ENCODE measurements at places on chromosomes 5 and 9.

GRCh38 chr9:123676869-123677268, 253.1 kb downstream of the DENND1A start:
- no peak for DNase-seq

GRCh38 chr5:16464664-16465543, 696 bp downstream of the ZNF622 start:
- peak; percentile 9 for DNase-seq

DNA sequence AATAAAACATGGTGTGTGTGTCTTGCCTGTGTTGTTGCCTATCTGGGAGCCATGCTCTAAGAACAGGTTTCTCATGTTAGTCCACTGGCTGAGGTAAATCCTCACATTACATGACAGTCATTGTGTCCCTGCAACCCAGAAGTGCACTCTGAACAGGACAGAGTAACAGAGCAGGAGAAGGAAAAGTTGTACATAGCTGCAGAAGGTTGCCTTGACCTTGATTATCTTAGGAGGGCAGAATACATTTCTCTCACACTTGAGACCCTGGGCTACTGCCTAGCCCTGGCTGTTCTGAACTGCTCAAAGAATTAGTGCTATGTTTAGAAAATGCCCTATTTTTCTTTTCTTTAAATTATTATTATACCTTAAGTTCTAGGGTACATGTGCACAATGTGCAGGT, 16.9 kb downstream of the ZNF189 start:
- DNase-seq = no peak

- DNase-seq = no peak
Observed at GRCh38 chr5:10364186-10364689, 10.7 kb downstream of the MARCHF6 start.

DNA sequence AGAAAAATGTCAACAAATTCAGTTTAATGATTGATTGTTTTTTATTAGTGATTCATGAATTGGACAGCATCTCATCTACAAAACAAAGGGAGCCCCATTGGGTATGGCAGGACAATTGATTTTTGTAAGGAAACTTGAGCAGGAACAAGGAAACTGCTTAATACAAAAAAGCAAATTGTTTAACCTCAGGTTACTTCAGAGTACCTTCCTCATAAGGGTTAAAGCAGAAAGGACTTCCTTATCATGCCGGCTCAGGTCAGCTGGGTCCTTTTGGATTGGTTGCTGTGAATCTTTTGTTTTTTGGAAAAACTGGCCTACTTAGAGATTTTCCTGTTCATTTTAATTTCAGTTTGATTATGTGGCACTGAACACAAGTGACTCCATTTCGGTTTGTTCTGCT, 211.8 kb downstream of the ARRDC3 start:
- DNase-seq = no peak

DNA sequence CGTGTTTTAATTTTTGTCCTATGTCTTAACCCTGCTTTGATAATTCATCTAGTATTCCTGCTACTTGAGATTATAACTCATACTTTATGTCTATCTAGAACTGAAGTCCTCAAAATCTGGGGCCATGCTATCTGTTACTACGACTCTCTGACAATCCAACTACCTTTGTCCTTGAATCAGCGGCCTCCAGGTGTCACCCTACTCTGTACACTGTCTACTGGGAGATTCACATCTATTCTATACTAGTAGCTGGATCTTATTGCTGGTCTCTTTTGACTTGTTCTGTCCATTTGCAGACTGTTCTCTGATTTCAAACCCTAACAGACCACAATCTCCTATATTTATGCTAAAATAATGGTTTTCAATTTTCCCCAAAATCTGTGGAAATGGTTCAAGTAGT, 225.5 kb upstream of the ELAVL2 start:
- no peak for DNase-seq

- DNase-seq = peak; percentile 83
Observed at GRCh38 chr5:133952729-133953567, 15.5 kb downstream of the C5orf15 start.

- DNase-seq = no peak
Observed at GRCh38 chr9:24961762-24962161, 416.1 kb upstream of the IZUMO3 start.

GRCh38 chr5:133713751-133714150, 101.4 kb upstream of the FSTL4 start:
- no peak for DNase-seq

GRCh38 chr9:100549048-100549447, 28.8 kb upstream of the CAVIN4 start:
- no peak for DNase-seq

DNA sequence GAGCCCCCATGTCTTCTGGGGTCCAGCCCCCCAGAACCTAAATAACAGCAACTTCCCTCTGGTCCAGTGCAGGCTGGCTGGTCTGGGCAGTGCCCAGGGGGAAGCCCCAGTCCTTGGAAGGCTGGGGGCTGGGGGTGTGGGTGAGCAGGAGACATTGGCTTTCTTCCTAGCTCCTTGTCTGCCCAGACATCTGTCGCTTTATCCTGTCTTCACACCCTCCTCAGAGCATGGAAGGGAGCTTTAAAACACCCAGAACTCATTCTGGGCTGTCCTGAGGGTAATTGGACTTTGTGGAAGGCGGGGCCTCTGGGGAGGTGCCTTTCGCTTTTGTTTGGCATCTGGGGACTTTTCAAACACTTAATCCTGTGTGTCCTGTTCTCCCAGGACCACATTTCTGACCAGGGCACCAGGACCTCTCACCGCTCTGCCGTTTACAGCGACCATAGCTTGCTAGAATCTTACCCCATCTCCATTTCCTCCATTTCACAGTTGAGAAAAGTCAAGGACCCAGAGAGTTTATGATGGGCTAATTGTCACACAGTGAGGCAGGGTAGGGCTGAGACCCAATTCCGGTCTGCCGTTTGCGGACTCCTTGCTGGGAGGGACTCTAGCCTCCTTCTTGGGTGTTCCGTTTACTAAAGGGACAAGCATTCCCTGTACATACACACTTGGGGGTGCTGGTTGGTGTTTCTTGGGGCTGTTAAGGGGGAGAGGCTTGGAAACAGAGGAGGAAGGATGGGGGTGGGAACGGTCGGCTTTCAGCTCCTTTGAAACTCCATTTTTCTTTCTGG, 1.1 kb downstream of the GSN start:
- peak; percentile 63 for DNase-seq

DNA sequence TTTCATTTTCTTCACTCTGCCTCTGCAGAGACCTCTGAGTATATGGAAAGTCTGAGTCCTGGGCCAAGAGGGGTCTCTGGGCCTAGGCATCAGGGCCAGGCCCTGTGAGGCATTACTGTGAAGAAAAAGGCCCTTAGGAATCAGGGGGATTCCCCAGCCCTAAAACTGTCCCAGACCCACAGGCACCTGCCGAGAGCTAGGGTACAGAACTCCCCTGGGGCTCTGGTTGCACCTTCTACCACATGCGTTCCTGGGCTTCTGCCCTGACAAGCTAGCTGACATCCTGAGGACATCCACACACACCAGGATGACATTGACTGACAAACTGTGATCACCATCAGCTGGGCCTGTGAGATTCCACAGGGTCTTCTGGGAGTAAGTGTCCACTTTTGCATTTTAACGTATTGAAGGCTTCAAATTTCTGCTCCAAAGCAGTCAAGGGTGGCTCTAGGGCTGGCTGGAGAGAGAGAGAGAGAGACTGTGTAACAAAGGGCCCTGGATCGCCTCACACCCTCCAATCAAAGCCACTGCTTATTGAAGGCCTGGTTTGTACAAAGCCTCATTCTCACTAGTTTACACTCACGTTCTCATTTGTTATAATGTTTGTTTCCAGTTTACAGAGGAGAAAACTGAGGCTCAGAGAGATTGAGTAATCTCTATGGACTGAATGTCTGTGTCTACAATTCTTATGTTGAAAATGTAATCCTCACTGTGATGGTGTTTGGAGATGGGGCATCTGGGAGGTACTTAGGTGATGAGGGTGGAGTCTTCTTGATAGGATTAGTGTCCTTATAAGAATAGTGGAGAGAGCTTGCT, 45.1 kb downstream of the TGFBI start:
- no peak for DNase-seq

GRCh38 chr9:37363124-37363523, 59.4 kb upstream of the GRHPR start:
- DNase-seq = no peak

GRCh38 chr9:131421691-131422090, 27.8 kb downstream of the PRRC2B start:
- DNase-seq = no peak

DNA sequence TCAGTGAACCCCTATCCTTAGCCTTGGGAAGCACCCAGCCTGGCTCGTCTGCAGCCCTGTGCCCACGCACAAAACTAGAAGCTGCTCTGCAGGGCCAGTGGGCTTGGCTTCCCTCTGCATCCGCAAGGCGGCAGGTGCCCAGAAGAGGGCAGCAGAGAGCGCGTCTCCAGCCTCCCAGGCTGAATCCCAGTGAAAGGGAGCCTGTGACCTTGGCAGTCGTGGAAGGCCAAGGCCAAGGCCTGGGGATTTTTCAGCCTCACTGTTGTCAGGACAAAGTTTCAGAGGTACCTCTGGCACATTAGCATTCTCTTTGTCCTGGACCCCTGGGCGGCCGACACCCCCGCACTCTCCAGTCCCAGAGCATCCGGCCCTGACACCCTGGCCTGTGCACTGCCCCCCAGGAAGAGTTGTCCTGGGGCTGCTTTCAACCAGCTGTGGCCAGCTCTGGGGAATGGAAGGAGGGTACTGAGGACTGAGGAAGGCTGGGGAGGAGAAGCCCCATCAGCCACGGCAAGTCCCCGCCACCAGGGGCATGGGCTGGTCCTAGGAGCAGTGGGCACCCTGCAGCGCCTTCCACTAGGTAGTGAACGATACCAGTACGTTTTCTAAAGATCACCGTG, 63.6 kb upstream of the IL17B start:
- DNase-seq = peak; percentile 72

GRCh38 chr9:123175854-123176629, 92.3 kb downstream of the STRBP start:
- DNase-seq = no peak

- no peak for DNase-seq
Observed at GRCh38 chr5:51657340-51658240, 274.3 kb downstream of the ISL1 start.

- DNase-seq = peak; percentile 55
Observed at GRCh38 chr9:95003689-95004410, 277.4 kb downstream of the AOPEP start.

DNA sequence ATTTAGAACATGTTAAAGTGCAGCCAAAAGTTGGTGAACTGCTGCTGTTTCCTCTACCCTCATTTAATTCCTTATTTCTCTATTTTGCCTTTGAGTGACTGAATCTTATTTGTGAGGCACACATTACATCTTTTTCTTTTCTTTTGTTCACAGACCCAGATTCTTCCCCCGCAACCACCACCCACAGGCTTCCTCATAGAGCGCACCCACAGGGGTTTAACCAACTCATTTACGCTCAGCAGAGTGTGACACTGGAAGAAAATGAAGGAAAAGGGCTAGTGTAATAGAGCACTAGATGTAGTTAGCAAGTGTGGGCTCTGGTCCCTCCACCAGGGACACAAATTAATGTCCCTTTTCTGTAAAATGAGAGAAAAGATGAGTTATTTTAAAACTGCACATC, 200.7 kb downstream of the PARP8 start:
- no peak for DNase-seq

DNA sequence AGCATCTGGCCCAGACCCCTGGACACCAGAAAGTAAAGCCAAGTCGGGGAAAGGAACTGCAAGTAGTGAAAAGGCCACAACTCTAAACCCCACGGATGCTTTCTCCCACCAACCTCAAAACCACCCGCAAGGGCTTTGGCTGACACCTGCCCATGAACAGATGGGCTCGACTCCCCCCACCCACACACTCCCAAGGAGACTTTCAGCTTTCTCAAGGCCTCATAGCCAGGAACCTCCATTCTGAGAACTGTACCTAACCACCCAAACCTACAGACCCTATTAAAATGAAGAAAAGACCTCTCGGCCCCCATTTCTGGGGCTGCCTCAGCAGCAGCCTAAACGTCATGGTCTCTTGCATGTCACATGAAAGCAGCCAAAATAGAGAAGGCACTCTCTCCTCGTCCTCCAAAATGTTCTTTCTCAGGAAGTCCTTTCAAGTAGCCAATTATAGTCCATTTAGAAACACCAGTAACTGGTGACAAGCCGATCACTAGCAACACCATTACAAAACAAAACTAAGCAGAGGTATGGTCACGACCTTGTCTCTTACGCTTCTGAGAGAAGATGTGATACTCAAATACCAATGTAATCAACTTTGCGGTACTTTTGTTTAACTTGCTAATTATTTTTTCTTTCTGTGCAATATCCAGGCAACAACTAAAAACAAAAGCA, 2.9 kb downstream of the B4GALT1 start:
- DNase-seq = no peak

Data from fibroblast of skin of scalp (primary cell).